ENCODE measurements at places on chromosomes 6 and 20.

DNA sequence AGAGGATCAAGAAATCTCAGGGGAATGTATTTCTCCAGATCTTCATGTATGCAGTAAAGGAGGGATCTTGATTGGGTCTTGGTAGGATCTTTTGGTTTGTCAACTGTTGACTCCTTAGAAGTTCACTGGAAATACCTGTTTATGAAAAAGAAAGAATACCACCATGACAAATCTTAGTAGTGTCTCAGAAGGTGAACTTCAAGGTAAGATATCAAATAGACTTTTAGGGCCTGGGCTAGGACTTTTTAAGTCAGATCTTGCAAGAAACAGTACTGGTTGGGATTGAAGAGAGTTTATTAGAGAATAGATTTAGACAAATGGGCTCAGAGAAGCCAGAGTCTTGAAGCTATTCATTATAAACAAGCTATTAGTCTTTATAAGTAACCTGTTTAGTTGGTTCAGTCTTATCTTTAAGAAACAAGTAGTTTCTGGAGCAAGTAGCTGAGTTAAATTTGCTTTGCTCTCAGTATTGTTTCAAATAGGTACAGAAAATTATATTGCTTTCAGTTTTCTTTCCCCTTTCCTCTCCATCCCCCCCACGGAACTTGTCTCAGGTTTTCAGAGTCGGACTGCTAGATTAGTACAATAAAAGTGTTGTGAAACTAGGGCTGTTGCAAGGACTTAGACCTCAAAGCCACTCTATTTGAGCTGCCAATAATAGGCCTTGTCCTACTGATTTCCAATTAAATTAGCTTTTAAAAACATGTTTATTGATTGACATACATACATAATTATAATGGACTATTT lies 529.1 kb upstream of the CITED2 start:
- DNase-seq = no peak

DNA sequence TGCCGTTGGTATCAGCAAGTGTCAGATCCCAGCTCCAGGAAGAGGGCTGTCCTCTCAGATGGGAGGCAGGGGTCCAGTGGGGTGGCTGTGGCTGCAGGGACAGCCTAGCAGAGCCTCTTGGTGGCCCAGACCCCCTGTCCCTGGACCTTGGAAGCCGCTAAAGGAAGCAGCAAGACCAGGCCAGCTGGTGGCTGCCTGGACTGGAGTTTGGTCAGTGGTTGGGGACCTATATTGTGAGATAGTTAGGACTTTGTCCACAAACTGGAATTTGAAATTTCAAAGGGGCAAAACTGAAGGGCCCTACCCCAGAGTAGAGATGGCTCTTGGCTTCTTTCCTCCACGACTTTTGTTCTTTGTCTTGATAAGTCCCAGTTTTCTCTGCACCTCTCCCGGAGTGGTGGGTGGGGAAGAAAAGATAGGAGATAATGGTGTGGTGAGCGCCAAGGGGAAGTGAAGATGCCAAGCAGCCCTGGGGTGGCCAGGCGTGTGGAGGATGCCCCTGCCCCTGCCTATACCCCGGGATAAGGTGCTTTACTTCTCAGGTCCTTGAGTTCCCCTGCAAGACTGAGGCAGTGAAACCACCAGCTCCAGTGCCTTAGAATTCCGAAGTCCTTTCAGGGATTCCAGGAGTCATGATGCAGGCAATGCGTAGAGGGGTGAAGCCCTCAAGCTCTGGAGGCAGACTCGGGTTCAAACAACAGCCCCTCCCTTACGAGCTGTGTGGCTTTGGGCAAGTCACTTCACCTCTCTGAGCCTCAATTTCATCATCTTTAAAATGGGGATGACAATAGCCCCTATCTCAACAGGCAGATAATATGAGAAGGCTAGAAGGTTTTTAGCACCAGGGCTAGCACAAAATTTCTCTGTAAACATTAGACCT lies 40.2 kb downstream of the HNF4A start:
- DNase-seq = no peak

- no peak for DNase-seq
These were observed 168.9 kb upstream of the CENPW start for GRCh38 chr6:126170978-126171382.

DNA sequence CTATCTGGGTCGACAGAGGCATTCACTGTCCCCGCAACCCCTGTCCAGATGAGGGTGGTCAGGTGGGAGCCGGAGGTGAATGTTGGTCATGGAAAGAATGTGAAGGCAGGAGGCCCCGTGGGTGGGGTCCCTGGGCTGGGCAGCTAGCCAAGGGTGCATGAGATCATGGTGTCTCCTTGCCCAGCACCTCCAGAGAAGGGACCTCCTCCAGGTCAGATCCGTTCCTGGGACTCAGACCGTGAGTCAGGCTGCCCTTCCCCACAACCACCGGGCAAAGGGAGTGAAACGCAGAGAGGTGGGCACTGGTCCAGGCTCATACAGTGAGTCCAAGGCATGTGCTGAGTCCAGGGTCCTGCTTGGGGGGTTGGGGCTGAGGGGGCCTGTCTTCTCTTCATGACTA lies 3.5 kb downstream of the FOXS1 start:
- no peak for DNase-seq

- no peak for DNase-seq
These were observed 42.4 kb upstream of the ECHDC1 start for GRCh38 chr6:127385668-127386430.

DNA sequence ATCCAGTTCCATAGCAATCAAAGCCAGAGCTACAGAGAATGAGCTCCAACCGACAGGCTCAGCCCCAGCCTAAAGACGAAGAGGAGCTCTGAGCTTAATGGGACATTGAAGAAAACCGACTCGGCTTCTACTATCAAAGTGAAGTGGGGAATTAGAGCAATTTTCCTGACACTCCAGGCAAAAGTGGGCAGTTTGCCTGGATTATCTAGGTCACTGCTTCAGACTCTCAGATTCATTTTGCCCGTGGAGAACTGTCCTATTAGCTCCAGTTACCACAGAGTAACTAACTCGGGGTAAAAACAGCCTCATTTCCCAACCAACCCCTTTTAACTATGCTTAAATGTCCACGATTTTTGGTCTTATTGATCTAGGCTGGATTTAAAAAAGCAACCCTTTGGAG lies 592.1 kb upstream of the NRSN1 start:
- DNase-seq = no peak

GRCh38 chr20:37192137-37192854 lies 12.9 kb upstream of the MROH8 start:
- peak; percentile 27 for DNase-seq

GRCh38 chr20:59137532-59137931 lies 26.1 kb upstream of the ZNF831 start:
- no peak for DNase-seq

DNA sequence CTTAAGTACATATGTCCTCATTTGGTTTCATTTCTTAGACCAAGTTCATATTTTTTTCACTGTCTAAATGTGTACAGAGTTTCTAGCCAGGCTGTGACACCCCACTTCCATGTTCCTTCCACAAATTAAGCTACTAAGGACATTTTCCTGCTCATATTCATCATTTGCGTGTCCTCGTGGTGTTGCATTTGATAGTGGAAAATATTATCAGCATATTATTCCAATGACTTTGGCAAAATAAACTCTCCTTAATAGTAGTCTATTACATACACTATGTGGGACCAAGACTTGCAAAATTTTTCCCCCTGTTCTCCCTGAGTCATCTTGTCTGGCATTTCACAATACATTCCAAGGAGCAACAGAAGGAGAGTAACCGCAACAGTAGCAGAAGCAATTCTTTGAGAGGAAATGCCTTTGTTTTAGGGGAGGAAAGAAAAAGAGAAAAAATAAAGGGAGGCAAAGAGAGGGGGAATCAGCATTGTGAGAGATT lies 599.2 kb downstream of the COL12A1 start:
- no peak for DNase-seq

DNA sequence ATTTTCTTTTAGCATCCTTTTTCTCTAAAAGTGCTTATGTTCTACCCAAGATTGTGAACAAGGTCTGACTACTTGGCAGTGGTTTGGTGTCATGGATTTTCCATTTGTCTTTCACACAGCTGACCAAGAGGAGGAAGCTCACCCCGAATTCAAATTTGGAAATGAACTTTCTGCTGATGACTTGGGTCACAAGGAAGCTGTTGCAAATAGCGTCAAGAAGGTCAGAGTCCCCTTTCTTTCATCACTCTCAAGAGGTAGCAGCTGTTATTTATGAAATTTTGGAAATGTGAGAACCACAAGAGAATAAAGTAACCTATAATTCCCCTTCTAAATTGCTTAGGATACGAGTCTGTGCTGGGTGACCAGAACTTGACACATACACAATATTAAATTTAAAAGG lies 113.0 kb upstream of the LAMP5 start:
- DNase-seq = no peak

DNA sequence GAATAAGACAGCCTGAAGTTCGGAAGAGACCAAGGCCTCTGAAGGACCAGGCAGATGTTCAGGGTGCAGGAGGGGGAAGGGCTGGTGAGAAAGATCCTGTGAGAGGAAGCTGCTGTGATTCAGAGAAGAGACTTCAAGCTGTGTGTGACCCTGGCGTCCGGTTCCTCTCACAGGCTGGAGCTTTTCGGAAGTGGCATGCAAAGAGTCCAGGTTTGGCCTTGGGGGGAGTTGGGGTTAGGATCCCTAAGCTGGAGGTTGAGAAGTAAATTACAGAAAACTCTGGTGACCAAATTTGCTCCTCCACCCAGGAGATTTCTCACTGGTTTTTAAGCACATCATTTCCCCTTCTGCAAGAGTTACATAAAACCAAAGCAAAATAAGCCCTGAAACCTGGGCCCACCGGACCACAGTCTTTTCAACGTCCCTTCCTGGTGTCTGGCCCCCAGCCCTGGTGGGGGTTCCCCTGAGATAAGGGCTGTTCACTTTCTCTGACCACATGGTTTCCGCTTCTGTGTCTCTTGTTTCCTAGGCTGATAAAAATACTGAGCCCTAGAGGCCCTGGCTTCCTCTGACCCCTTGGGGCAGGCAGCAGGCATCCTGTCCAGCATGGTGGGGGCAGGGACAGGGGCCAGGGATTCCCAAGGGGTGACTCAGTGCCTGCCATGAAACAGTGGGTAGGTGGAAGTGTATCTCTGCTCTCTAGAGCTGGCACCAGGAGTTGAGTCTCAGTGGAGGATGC lies 12.0 kb upstream of the LTA start:
- DNase-seq = no peak

- DNase-seq = no peak
These were observed 74.8 kb downstream of the HACE1 start for GRCh38 chr6:104784884-104785283.

GRCh38 chr20:14829906-14830305 lies 492.5 kb upstream of the FLRT3 start:
- no peak for DNase-seq

DNA sequence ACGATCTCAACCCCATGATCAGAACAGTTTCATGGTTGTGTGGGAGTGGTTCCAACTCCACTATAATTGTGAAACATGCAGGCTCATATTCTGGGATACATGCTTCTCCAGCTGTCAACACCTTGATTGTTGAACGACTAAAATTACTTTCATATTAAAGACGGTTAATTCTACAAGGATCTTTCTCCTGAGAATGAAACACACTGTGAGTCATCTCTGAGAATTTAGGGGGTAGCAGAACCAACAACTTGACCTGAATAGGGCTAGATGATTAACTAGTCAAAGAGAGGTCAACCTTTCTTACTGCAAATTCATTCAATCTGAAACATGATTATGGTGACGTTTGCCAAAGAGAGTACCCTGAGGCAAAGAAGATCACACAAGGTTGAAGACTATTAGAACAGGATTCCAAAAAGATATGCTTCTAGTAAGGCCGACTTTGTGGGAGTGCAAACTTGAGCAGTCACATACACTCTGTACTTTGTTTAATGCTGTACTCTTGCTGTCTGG lies 175.2 kb upstream of the CITED2 start:
- no peak for DNase-seq

DNA sequence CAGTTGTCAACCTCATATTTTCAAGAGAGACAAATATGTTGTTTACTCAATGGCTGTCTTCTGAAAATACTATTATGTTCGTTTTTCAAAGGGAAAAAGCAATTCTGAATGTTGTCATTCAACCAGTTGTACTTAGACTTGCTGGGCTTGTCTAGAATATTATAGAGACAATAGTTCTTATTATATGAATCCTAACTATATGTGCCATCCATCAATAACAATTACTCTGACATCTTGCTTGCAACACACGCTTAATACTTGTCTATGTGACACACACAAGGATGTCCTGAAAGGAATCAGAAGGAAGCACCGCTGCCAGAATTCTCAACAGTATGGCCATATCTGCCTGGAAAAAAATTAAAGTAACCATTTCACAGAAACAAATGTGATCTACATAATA lies 283.3 kb upstream of the NRSN1 start:
- no peak for DNase-seq

- DNase-seq = no peak
These were observed 72.1 kb downstream of the GFRAL start for GRCh38 chr6:55399351-55399750.

- DNase-seq = no peak
These were observed 6.6 kb downstream of the CST8 start for GRCh38 chr20:23497536-23497935.

GRCh38 chr6:167795321-167795811 lies 31.3 kb upstream of the AFDN start:
- no peak for DNase-seq

- no peak for DNase-seq
These were observed 60.2 kb downstream of the TFAP2C start for GRCh38 chr20:56689318-56689717.

DNA sequence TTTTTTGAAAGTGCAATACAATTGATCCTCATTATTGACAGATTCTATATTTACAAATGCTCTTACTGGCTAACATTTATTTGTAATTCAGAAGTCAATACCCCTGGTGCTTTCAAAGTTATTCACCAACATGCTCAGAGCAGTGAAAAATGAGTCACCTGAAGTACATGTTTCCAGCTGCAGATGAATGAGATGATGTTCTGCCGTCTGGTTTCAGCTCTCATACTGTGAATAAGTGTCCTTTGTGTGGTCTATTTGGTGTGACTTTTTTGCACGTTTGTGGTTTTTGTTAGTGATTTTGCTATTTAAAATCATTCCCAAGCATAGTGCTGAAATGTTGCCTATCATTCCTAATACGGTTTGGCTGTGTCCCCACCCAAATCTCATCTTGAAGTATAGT lies 22.3 kb upstream of the EYA4 start:
- DNase-seq = no peak

DNA sequence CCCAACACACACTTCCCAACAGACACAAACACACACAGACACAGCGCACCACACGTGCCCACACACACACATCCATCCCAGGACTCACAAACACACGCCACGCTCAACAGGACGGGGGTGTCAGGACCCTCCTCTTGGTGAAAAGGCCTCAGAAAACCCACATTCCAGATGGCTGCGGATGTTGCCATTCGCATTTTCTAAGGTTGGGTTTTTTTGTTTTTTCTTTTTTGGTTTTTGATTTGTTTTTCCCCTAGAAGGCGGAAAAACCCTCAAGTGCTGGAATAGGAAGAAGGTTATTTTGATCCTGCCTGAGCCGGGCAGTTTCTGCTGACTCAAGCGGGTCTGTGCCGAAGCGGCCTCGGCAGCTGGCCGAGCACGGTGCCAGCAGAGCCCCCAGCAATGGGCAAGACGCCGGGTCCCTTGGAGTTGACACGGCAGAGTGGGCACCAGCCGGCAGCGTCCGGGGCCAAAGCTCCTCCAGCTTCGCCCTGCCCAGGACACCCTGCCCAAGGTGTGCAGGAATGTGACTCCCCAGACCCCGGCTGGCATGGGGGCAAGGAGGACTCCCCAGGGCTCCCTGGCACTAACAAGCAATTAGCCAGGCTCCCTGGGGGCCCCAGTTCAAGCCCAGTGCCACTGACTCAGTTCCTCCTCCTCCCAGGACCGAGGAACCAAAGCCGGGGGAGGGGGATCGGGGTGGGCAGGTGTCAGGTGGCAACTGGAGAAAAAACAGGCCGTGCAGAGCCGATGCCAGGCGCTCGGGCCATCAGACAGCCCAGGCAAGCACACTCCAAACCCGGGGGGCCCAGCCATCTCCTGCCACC lies 40.9 kb upstream of the ZBP1 start:
- DNase-seq = no peak

- DNase-seq = no peak
These were observed 175.1 kb downstream of the PDE10A start for GRCh38 chr6:165487950-165488349.

Data from stimulated activated CD8-positive, alpha-beta memory T cell treated with anti-CD3 and anti-CD28 coated beads, Interleukin-12 subunit alpha, Interleukin-12 subunit beta, amount 100 ng/mL, for 4 hours (primary cell).